ENCODE measurements at places on chromosomes 4 and X.

- no peak for DNase-seq
Measured at GRCh38 chr4:2365054-2365912, 53.2 kb downstream of the ZFYVE28 start.

GRCh38 chrX:21691512-21692018, 33.4 kb upstream of the KLHL34 start:
- no peak for DNase-seq

- no peak for DNase-seq
Measured at GRCh38 chr4:134663742-134664141, 462.2 kb upstream of the PABPC4L start.

GRCh38 chr4:129839687-129840086, 743.7 kb downstream of the C4orf33 start:
- no peak for DNase-seq

DNA sequence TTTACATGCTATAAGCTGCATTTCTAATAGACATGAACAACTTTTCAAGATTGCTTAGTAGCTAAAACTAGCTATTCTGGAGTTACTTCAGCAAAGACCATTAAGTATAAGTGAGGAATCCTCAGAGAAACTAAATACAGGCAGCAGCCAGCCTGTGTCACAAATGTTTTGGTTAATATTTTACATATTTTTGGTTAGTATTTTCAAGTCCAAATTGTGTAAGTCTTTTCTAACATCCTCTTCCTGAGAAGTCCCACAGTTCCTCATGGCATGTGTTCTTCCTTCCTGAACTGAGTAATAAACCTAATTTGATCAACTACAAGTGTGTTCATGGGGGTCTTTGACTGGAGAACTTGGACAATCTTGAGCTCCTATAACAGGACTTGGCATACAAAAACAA, 42.4 kb upstream of the MCF2 start:
- DNase-seq: no peak

DNA sequence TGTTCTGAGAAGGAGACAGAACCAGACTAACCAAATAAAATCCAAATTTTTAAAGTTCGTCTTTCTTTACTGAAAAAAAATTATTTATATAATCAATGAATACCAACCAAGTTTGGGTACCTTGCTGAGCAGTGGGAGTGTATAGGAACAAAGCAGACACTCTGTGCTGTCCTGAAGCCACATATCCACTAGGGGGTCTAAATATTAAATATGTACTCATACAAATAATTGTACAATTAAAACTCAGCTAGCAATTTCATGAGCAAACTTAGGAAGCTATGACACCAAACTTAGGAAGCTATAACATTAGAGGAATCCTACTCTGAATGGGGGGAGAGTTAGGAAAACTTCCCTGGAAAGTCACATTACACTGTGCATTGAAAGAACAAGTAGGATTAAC, 582.0 kb upstream of the EPHA5 start:
- DNase-seq: no peak

GRCh38 chr4:69057620-69058409, 38.5 kb upstream of the UGT2B7 start:
- DNase-seq: peak; percentile 60

GRCh38 chr4:104976262-104976661, 170.4 kb upstream of the TET2 start:
- DNase-seq: no peak

GRCh38 chr4:113288696-113289095, 239.2 kb downstream of the ANK2 start:
- DNase-seq: no peak

GRCh38 chr4:155907556-155907955, 4.1 kb downstream of the TDO2 start:
- no peak for DNase-seq

- no peak for DNase-seq
Measured at GRCh38 chr4:47617607-47618006, 132.5 kb downstream of the ATP10D start.

DNA sequence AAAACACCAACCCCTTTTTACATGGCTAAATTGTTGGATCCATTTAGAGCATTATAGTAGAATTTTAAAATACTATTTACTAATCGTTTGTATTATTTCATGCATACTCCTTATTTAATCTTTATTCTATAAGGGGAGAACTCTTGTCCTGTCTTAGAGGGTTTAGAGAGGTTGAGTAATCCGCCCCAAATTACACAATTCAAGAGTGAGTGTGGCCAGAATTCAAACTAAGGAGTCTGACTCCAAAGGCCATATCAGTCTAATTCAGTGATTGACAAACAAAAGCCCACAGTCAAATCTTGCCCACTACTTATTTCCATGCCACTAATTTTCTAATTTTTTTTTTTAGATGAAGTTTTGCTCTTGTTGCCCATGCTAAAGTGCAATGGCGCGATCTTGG, 33.7 kb upstream of the NEIL3 start:
- DNase-seq: no peak
